Fibroblast of skin of scalp (primary cell): ENCODE measurements at places on chromosomes 1 and 21.

- DNase-seq: peak; percentile 65
These were observed 42.9 kb downstream of the SLX9 start for GRCh38 chr21:44982558-44983250.

- DNase-seq: peak; percentile 78
These were observed at the start of gene ZFP69 for GRCh38 chr1:40476924-40477677. Gene ZFP69 (plus strand): TSS chr1:40477290. CDS start chr1:40479362, 2,072 bp downstream.

- DNase-seq: no peak
These were observed 85.1 kb downstream of the KCNN3 start for GRCh38 chr1:154784924-154785531.

DNA sequence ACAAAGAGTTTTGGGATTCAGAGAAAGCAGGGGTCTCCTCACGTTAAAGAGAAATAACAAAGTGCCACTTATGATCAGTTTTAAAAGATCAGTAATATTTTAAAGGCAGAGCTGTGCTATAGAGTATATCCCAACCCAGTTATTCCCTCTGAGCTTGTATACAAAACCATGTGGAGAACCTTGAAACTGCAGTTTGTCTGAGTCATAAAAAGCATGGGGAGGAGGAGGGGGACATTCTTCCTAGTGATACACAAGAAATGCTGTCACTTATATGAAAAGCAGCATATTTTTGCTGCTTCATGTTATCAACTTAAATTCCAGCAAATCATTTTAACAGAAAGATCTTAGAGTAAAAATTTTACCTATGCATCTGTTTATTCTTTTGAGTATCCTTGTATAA is 244.5 kb downstream of the GPR52 start:
- DNase-seq: peak; percentile 41

GRCh38 chr21:41653243-41653953 is 113.5 kb downstream of the RIPK4 start:
- no peak for DNase-seq

DNA sequence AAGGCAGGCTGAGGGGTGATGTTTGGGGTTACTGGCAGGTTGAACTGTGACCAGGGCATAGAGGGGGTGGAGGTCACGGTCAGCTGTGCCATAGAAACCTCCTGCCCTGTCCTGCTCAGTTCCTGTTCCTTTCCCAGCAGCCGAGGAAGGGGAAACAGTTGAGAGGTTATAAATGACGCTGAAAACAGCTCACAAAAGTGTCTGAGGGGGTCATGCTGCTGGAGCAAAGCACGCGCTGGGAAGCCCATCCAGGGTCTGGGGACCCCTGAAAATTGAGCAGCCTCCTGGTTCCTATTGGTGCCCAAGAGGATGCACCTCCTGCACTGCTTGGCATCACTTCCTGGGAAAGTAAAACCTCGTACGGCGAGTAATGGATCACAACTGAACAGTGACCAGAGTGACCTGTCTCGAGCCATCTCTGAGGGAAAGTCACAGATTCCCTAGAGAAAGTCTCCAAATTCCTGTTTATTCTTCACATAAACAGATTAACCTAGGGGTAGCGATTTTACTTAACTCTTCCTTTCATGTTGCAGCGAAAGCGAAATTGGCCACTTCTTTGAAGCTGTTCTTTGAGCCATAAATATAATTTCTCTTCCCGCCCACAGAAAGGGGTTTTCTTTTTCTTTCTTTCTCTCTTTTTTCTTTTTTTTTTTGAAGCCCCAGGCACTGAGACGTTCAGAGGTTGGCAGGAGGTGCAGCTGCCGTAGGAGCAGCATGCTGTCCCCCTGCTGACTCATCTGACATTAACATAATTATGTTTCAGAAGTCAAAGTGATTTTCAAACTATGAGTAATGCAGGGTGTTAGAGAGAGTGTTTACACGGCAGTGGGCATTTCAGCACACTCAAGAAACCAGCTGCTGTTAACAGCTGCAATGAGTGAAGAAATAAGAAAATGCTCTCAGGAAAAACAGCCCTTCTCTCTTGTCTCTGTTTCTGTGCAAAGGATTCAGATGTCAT is 41.8 kb upstream of the ATF3 start:
- peak; percentile 65 for DNase-seq

DNA sequence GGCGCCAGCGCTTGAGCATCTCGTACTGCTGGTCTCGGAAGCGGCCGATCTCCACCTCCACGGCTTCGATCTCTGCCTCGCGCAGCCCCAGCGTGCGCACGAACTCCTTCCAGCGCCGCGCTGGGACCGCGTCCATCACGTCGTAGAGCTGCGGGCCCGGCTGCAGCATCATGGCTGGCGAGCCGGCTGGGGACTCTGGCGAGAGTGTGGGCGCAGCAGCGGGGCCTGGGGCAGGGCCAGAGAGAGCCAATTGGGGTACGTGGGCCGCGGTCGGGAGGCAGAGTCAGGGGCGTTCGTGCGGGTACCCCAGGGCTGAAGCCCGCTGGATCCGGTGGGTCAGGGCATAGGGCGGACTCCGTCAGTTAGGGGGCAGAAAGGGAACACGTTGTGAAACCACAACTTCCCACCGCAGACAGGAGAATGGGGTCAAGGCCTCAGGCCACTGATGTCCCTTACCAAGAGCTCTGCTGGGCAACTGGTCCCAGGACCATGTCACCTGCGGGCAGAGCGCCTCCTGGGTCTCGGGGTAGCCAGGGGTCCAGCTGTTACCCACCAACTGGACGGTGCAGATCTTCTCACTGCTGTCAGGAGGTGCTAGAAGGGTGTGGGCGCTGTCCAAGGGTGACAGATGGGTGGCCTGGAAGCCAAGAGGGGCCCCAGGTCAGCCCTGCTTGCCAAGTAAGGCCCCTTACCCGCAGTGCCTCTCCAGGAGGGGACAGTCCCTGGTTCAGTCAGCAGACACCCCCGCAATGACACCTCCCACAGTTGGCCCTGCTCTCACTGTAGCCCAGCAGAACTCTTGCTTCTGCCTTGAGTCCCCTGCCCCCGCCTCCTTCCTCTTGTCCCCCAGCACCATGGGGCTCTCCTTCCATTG is 4.2 kb downstream of the TNFRSF25 start:
- no peak for DNase-seq

DNA sequence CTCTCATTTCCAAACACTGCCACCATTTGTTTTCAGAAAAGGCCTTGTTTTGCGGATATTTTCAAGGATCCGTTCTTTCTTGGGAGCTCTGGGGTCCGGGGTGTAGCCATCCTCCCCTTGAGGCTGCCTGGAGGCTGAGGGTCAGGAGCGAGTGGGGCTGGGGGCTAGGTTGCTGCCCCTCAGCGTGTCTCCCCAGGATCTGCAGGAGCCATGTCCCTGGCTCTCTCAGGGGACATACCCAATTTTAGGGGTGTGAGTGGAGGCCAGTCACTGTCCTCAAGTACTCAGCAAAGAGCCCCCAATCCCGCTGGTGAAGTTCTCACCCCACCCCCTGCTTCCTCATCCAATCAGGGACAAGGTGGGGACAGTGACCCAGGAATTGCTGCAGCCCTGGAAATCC is 15.0 kb upstream of the PRDM16 start:
- no peak for DNase-seq

DNA sequence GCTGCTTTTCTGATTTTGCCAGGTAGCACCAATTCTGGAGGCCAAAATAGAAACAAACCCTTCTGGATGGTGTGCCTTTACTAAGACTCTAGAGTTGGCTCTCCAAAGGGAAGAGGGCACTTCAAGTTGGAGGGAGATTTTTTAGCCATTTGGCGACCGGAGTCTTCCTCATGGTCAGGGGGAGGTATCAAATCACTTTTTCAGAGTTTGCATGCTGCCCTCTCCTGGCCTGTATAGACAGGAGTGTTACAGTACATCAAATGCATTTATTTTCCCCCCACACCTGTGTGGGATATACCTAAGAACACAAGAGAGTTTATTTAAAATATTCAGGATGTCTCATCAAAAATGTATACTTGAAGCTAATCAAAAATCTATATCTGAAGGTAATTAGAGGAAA is 3.2 kb downstream of the GREM2 start:
- no peak for DNase-seq

DNA sequence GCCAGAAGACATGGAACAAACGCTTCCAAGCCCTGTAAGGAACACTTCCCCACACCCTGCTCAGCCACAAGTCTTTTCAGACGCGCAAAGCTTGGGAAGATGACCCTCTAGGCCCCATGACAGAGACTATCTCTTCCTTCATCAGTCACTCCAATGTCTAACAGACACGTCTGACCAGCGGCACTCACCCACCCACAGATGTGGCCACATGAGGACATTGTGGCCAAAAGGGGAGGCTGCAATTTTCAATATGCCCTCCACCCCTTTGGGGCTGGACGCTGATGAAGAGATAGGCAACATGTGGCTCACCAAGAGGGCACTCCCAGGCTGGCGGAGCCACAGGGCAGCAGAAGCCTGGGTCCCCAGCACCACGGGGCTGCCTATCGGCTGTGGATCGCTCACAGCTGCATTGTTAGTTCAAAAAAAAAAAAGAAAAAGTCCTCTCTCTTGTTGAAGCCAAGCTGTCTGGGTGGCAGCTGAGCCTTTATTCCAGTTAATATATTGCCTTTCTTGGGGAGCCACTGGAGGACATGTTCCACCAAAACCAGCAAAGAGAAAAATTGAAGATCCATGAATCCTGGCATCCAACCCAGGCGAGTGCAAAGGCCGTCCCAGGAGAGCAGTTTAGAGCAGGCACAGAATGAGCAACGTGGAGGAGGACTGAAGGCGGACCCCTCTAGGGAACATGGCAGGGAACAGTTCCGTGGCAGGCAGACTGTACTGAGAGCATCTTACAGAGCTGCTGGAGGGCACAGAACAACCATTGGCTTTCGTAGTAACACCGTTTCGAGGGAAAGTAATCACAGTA is 52.7 kb upstream of the GPR153 start:
- DNase-seq: no peak

DNA sequence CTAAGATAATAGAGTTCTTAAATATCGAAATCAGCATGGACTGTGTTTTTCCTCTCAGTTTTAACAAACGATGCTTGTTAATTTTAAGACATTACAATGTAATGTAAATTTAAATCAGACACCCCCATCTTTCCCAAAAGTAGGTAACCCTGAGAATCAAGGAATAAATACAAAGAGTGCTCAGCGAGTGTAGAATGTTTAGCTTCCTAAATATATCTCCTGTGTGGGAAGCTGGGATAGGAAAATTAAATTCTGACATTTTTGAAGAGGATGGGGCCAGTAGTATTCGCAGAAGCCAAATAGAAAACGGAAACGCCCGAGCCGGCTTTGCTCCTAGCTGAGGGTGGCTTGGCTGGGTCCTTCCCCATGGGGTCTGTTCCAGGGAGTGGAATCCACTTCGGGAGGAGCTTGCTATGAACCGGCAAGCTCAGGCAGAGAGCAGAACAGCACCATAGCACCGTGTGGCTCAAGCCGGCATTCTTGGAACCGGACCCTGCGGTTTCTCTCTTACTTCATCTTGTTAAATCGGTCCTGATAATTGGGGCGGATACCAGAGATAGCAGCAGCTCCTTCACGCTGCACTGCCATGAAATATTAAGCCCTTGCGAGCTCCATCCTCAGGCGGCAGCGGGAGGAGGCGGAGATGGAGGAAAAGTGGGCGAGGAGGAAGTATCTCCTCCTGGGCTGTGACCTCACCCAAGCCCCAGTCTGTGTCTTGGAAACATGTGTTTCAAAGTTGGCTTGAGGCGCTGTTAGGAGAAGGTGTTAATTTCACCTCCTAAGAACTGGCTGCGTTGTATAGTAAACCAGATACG is 24.9 kb downstream of the MAP3K7CL start:
- DNase-seq: peak; percentile 71

- DNase-seq: peak; percentile 50
These were observed 194.4 kb downstream of the EIF4G3 start for GRCh38 chr1:20982316-20982715.

- DNase-seq: peak; percentile 28
These were observed 137.8 kb downstream of the BARHL2 start for GRCh38 chr1:90579212-90579802.

- DNase-seq: no peak
These were observed 11.0 kb upstream of the PEAR1 start for GRCh38 chr1:156882543-156882942.

GRCh38 chr1:182781841-182782586 is 7.6 kb upstream of the NPL start:
- peak; percentile 69 for DNase-seq

DNA sequence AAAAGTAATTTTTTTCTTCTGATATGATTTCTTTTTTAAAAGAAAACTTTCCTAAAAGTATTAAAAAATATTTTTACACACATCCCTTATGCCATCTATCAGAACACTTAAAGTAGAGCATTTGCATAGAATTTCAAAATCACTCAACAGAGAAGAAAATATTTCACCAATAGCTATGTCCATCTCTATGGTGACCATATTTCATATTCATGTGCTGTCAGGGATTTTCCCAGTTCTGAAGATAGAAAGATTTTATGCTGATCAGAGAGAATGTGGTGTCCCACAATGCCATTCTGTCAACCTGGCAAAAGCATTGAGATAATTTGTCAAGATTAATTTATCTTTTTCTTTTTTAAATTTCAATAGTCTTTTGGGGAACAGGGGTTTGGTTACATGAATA is 87.0 kb downstream of the C4BPA start:
- no peak for DNase-seq

DNA sequence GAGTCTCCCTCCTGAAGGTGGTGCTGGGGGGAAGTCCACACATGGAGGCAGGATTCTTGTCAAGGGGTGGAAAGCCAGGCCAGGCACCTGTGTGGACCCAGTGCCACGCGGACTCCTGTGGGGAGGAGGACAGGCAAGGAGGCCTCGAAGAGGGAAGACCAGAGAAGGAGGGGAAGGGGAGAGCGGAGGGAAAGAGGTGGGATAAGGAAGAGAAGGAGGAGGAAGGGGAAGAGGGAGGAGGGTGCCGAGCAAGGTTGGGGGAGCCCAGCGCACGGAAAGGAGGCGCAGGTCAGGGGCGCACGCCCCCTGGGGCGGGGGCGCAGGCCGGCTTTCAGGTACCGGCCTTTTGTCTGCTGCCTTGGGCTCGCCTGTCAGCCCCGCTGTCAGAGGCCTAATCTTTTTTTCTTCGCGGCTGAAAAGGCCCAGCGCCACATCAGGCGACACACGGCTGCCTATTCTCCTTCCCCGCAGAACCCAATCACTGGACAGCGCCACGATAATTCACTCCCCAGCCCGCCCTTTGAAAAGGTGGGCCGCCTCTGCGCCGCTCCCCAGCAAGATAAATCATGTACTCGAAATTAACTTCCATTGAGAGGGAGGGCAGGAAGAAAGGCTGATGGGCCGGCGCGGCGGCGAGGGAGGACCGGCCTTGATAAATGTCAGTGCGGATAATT is 42.5 kb downstream of the PRDM16 start:
- DNase-seq: no peak

- no peak for DNase-seq
These were observed 543.9 kb downstream of the AJAP1 start for GRCh38 chr1:5198328-5198727.

DNA sequence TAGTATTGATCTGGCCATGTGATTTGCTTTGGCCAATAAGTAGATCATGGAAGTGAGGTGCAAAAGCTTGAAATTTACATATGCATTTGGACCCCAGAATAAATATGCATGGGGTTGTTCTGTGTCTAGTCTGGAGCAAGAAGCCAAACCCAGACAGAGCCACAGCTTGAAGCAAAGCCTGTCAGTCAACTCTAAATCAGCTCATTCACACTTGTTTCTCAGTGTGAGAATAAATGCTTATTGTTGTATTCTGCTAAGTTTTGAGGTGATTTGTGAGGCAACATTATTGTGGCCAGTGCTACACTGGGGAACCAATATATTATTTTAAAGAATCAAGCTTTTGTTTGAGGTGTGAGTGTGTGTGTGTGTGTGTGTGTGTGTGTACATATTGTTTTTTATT is 12.2 kb upstream of the PGLYRP3 start:
- DNase-seq: no peak
